GM13976 (cell line): ENCODE measurements at places on chromosomes 11 and 22.

GRCh38 chr11:89381094-89381493 is 110.1 kb downstream of the NOX4 start:
- DNase-seq: no peak

DNA sequence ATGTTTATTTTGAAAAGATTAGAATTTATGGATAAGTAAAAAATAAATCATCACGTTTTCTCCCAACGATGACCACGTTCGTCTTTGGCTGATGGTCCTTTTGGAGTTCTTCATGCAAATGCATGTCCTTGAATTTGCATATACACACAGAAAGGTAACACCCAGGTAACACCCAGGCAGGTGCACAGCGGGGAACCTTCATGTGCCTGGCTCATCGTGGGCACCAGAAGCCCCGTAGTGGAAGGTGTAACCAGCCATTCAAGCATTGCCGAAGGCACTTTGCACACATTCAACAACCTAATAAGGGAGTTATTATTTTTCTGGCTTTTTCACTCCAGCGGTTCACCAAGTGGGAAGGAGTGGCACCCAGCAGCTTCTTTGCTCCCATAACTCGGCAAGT is 404.6 kb downstream of the TBC1D22A start:
- no peak for DNase-seq

- peak; percentile 90 for DNase-seq
Measured at GRCh38 chr11:73325036-73325981, 17.2 kb downstream of the ARHGEF17 start.

DNA sequence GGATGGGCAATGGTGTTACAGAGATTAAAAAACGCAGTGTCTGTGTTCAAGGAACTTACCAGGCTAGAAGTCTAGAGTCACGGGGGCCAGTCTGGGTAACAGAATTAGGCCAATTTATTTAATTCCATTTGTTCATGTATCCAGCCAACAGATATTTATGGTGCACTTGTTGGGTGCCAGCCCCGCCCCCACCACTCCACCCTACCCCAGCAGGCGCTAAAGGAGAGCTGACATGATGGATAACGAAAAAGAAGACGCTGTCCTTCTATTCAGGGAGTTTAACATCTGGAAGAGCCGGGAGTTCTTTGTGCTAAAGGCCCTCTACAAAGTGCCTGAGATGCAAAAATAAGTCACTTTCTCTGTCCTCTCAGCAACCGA is 1.1 kb upstream of the BMAL1 start:
- DNase-seq: no peak

GRCh38 chr22:37604875-37605274 is 3.8 kb upstream of the GGA1 start:
- no peak for DNase-seq

DNA sequence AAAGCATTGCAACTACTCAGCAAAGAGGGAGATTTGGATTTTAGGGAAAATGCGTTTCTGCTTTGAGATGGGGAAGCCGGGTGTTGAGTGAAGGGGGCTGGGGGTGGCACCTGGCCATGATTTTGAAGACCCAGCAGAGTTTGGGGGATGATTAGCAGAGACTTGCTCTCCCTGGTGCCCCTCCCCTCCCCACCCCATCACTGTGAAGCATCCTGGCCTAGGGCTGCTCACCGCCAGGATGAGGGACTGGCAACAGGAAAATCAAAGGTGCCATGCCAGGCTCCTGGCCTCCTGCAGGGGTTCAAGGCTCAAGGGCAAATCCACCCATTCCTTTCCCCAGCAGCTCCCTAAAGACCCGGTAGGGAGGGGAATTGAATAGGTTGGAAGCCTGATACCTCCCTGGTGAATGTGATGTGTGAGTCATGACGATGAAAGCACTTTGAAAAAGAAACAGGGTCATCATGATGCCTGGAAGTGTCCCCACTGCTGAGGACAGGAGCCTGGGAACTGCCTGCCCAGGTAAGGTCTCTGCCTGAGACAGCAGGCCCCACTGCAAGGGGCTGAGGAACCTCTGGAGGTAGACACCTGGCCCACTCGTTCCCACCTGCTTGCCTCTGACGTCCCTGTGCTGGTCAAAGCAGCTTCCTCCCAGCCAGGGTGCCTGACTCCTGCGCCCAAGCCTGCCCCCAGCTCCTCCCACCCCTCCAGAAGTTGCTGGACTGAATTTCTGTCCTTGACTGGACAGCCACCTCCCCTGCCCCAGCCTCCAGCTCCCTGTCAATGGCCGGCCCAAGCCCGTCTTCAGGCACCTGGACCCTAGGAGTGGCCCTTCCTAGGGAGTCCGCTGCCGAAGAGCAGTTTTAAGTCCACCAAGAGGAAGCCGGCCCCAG is 1.7 kb downstream of the CHST1 start:
- DNase-seq: no peak

- DNase-seq: no peak
Measured at GRCh38 chr22:21947040-21948014, 5.3 kb downstream of the PPM1F start.
